ENCODE measurements at places on chromosomes 4 and X. TPM values are rescaled to one million over a fixed set of nuclear protein-coding genes. Genes with fewer than 3 reads are reported as not detected.

The C4orf51 gene
- not detected for total RNA-seq

The RPL9 gene
- 3,684 TPM for total RNA-seq

The BMPR1B gene
- total RNA-seq = 9.5 TPM

The PNMA5 gene
- not detected for total RNA-seq

The NBDY gene
- 5.9 TPM for total RNA-seq

The HSFX1 gene
- 0.85 TPM for total RNA-seq

The NEIL3 gene
- 9.0 TPM for total RNA-seq

The ETDA gene
- not detected for total RNA-seq

The SH2D1A gene
- total RNA-seq = 0.13 TPM

The YIPF7 gene
- not detected for total RNA-seq

The SATL1 gene
- total RNA-seq = not detected

The SPANXC gene
- not detected for total RNA-seq

The MAGEA11 gene
- 0.24 TPM for total RNA-seq

The FGF13 gene
- total RNA-seq = 24.2 TPM

The SPANXN4 gene
- total RNA-seq = 2.5 TPM

The NAA11 gene
- total RNA-seq = 11.0 TPM

The GPM6B gene
- total RNA-seq = 231 TPM

The MAOB gene
- total RNA-seq = not detected

The PGRMC2 gene
- 20.3 TPM for total RNA-seq

The SUPT20HL2 gene
- total RNA-seq = not detected

The DCHS2 gene
- not detected for total RNA-seq

The MND1 gene
- total RNA-seq = 13.7 TPM

The SHROOM4 gene
- total RNA-seq = 3.0 TPM

The LNX1 gene
- total RNA-seq = 0.13 TPM

The EPGN gene
- not detected for total RNA-seq

The LRP2BP gene
- total RNA-seq = 0.71 TPM

The SULT1B1 gene
- not detected for total RNA-seq

The SUPT20HL1 gene
- not detected for total RNA-seq

The GDI1 gene
- 48.8 TPM for total RNA-seq

The MAGEA3 gene
- 252 TPM for total RNA-seq
